Fibroblast of gingiva (primary cell): ENCODE measurements at places on chromosomes 1 and 21.

GRCh38 chr1:19644395-19644680 is 227 bp downstream of the NBL1 start:
- no peak for DNase-seq

GRCh38 chr1:32918179-32918578 is 17.0 kb upstream of the TMEM54 start:
- DNase-seq, result no peak

- no peak for DNase-seq
Measured at GRCh38 chr1:3905953-3906671, 6.0 kb upstream of the C1orf174 start.

- peak; percentile 48 for DNase-seq
Measured at GRCh38 chr1:54488779-54489626, 59.0 kb upstream of the ACOT11 start.
